NCI-H1436 treated with DMSO at 0.1 percent for 48 hours (cell line): ENCODE measurements at places on chromosomes 5 and 9.

DNA sequence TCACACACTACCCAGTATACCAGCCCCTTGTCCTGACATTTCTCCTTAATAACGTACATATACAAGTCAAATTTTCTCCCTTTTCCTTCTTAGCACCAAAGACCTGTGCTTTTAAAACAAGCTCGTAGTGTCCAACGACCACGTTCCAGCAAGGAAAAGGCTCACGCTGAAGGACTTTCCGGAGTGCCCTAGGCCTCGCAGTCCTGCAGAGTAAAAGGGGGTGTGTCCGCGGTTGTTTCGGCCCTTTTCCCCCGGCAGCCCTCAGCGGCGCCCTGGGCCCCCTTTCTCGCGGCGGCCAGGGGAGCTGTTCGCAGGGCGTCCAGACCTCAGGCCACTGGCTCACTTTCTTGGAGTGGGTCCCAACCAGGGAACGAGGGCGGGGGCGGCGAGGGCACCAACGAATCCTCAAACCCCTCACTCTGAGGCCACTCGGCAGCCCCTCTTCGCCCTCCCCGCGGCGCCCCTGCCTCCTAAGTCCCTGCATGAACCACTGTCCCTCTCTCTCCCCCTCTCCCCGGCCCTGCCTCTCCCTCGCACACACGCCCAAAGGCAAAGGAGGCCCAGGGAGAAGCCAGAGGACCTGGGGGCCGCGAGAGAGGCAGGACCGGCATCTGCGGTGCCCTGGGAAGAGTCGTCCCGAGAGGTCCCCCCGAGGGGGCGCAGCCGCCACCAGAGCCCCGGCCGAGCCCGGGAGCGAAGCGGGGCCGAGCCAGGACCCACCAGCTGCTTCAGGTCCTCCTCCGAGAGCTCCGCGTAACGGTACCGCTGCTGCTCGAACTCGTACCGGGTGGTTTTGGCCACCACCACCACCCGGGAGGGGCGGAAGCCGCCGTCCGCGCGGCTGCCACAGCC lies 720 bp downstream of the NADK2 start:
- no peak for DNase-seq

DNA sequence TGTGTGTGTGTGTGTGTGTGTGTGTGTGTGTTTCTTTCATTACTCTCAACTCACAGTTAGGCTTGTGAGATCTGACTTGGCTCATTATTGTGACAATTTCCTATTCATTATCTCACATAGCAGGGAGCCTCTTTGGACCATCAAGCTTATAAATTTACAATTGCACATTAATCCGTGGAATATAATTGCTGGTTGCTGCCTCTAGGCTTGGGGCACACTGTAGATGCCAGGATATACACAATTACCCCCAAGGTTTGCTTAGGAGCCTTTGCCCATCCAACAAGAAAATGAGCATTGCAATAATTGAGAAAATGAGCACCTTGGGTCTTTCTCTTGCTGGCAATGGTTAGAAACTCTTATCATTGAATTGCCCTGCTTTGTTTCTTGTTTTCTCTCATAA lies 161.6 kb upstream of the DMRTA1 start:
- no peak for DNase-seq

DNA sequence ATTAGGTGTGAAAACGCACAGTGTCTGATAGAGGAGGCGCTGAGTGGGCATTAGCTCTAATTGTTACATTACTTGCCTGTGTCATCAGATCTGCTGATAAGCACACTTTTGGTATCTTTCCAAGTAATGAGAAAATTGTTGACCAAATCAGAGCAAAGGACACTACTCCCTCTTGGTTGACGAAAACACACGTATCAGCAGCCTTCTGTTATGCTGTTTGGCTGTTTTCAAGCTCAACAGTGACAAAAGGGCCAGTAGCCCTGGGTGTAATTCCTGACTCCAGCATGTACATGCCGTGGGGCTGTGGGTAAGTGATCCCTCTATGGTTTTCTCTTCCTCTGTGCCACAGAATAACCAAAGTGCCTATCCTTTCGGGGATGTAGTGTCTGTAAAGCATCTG lies 151.4 kb downstream of the AUH start:
- DNase-seq: no peak

GRCh38 chr9:17166346-17166745 lies 31.5 kb downstream of the CNTLN start:
- DNase-seq: no peak

- no peak for DNase-seq
Measured at GRCh38 chr9:113644321-113644720, 180.8 kb downstream of the RGS3 start.

- no peak for DNase-seq
Measured at GRCh38 chr9:682633-683508, 158.6 kb upstream of the DMRT1 start.

DNA sequence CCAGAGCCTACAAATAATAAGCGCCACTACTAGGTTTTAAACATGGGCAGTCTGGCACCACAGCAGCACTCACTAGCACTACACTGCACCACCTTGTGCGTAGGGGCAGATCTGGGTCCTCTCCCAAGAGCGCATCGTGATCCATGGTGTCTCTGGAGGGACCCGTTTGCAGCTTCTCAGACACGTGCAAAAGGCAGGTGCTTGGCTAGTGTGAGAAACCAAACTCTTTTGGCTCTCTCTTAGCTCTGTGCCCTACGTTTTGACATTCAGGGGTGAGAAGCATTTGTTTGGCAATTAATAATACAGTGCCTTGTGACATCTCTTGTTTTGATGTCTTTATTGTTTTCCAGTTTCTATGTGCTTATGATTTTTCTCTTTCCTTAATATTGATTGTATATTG lies 75.4 kb upstream of the EGFLAM start:
- DNase-seq: no peak

DNA sequence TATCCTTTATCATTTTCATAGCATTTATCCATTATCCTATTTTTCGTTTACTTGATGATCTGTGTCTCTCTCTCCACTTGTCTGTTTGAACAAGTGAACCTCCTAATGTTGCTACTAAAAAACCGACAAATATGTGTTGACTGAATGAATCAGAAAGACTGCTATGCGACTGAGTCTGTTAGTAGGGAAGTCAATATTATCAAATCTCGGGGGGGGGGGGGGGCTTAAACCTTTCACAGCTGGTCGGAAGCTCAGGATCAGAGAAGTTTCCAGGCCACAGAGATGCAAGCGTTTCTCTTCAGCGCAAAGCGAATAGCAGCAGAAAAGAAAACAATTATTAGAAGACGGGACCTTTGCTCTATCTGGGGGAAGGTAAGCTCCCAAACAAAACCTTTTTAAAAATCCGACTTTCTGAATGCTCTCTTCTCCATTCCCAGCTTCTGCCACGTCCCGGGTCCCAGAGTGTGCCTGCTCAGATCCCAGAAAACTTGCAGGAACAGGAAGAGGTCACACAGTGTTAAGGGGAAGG lies 412 bp downstream of the RIOK2 start:
- DNase-seq: no peak

DNA sequence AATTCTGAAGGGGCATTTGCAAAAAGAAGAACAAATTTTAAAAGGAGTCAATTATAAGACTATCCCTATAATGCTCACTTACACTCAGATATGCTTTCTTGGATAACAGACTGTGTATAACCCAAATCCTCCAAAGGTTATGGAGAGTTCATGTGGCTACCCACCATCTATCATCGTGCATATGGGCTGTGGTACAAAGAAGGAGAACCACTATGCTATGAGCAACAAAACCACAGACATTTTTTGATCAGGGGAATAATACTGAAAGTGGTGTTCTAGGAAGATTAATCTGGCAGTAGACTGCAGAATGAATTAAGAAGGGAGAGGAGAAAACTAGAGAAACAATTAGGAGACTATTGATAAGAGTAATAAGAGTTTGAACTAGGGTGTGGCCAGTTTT lies 16.8 kb downstream of the NR3C1 start:
- DNase-seq: no peak

DNA sequence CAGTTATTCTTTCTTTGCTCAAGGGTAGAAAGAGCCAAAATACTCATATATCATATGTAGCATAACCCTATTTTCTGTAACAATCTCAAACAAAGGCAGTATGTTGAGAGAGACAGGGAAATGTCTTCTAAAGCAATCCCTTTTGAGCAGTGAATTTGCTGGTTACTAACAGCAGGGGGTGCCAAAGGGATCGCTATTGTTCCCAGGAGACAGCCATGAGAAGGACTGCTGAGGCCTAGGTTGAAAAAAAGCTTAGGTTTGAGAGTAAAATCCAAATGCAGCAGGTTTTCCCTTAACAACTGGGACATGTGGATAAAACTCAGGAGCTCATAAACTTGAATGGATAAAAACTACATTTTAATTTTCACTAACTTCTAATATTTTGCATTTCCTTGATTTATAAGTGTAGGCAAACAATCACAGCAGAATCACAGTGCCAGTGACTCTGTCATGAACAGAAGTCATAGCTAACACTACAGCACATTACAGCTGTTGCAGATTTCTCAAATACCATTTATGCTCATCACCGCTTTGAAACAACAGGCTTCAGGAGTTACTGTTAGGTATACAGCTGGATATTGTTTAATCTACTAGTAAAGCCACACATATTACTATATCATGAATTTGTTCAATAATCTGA lies 148.4 kb downstream of the MAPKAP1 start:
- no peak for DNase-seq

DNA sequence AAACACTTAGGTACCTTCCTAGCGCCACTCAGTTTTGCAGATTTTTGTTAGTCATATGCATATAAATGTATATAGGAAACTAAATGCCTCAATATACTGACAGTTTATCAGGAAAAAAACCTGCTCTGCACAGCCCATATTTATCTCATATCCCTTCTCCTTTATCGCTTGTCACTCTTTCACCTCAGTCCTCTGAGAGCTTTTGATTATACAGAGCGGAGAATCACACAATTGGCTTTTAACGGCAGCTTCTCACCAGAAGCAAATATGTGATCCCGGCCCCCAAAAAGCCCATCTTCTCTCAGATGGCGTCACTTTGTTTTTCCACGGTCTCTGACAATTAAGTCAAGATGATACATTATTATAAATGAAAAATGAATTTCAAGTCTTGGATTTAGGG lies 362.6 kb downstream of the DNAH5 start:
- no peak for DNase-seq

DNA sequence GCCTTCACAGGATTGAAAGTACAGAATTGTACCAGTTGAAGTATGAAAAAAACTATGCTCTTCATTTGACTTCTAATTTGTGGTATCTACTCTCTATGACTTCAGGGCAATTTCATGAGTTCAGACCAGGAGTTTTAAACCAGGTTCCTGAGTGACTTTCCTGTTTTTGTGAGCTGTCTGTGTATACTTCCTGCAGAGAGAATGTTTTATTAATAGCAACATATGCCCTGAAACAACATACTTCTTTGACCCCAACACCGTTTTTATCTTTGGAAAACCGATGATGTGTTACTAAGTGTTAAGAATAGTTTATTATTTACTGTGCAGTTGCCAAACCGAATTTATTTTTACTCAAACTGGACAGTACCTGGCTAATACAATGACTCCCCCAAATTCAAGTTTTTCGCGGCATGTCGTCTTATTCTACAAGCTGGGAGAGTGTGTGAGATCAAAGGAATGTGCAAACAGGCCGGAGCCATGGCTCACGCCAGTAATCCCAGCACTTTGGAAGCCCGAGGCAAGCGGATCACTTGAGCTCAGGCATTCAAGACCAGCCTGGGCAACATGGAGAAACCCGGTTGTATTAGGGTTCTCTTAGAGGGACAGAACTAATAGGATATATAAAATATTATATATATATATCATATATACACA lies 58.7 kb upstream of the ERBIN start:
- no peak for DNase-seq

DNA sequence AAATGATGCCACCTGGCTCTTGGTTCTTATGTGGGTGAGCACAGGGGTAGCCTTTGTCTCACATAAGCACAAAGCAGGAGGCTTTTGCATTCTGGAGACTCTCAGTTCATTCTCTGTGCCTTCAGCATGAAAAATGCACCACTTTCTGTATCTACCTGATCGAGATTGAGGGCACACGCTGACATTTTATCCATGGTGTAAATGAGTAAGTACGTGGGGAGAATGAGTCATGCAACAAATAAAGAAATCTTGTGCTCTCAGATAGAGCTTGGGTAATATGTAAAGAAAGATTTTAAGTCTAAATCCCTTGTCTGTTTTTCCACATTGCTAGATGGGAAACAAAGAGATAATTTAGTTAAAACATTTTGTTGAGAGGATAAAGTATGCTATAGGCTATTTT lies 607.2 kb upstream of the WWC1 start:
- DNase-seq: no peak

DNA sequence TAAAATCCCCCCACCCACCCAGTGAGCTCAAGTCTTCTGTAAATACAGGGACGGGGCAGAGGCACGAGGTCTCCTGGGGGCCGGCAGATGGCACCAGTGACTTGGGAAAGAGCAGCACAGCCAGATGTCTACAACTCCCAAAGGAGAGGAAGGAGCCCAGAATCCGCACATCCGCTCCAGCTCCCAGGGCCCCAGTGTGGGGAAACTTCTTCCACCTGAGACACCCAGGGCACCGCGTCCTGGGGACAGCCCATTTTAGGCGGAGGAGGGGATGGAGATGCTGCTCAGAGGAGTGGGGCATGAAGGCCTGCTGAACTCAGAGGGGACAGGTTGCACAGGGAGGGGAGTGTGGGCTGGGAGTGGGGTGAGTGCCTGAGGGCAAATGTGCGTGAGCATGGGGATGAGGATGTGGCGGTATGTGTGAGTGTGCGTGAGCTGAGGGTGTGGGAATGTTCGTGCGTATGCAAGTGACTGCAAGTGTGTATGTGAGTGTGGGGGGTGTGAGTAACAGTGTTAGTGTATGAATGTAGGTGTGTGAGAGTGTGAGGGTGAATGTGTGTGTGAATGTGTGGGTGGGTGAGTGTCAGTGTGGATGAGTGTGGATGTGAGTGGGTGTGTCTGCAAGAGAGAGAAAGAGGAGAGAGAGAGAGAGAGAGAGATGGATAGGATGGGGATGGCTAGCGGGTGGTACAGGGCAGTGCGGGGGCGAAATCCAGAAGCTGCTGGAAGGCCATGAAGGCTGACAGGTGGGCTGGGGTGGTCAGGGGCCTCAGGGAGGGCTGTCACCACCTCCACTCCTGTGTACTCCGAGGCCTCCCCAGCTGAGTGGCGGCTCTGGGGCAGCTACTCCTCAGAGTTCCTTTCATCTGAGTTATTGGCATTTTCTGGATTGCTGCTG lies 63.5 kb downstream of the DUSP1 start:
- no peak for DNase-seq
